Ovary (tissue), 10 donors: ENCODE measurements at places on chromosomes 4 and X. TPM values are rescaled to one million over a fixed set of nuclear protein-coding genes. Genes with fewer than 3 reads are reported as not detected.

The DRD5 gene
- polyA plus RNA-seq, result not detected

The SSX4B gene
- not detected for polyA plus RNA-seq

The PRSS12 gene
- polyA plus RNA-seq, result 1.2 TPM

The TMEM150C gene
- 39.8 TPM for polyA plus RNA-seq

The MAGEA10 gene
- polyA plus RNA-seq, result not detected

The EDA gene
- polyA plus RNA-seq, result 8.4 TPM

The RPL39 gene
- polyA plus RNA-seq, result 5,166 TPM

The ZNF81 gene
- polyA plus RNA-seq, result 1.5 TPM

The AREG gene
- polyA plus RNA-seq, result 6.7 TPM

The IL13RA2 gene
- not detected for polyA plus RNA-seq

The LINC00632 gene
- 2.3 TPM for polyA plus RNA-seq

The EPGN gene
- polyA plus RNA-seq, result 0.40 TPM

DNA sequence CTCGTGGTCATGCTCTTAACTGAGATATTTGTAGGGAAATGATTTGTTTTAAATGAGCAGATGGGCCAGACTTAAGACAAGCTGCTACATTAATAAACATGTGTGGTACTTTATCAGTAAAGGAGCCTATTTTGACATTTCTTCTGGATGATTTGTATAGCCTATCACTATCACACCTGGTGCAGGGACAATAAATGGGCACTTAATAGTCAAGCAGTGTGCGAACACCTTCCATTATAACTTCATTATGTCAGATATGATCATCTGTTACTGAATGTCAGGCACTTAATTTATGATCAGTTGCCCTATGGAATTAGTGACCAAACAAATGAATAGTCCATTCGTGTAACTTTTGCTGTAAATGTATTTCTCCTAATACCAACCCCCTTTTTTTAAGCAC is 628.8 kb downstream of the ADGRL3 start:
- H3K4me3 ChIP-seq, result no peak overlapping the region
- no peaks in the 10 kb centered on the region for H3K27me3 ChIP-seq
- no peaks in the 10 kb centered on the region for H3K36me3 ChIP-seq
- no peaks in the 10 kb centered on the region for H3K4me1 ChIP-seq

- DNase-seq, result no peak
- no peak overlapping the region for H3K4me3 ChIP-seq
- no peaks in the 10 kb centered on the region for H3K27me3 ChIP-seq
- no peaks in the 10 kb centered on the region for H3K4me1 ChIP-seq
Measured at GRCh38 chr4:141913928-141914327, 277.5 kb downstream of the IL15 start.

DNA sequence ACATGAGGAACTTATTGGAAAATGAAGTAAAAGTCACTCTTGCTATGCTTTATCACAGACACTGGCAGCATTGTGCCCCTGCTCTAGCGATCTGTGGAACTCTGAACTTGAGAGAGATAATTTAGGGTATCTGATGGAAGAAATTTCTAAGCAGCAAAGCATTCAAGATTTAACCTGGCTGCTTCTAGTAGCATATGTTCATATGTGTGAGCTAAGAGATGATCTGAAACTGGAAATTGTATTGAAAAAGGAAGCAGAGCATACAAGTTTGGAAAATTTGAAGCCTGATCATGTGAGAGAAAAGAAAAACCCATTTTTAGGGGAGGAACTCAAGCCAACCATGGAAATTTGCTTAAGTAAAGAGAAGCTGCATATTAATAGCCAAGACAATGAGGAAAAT is 657.7 kb downstream of the TRAM1L1 start:
- H3K27me3 ChIP-seq, result no peaks in the 10 kb centered on the region
- H3K27ac ChIP-seq, result no peak overlapping the region
- DNase-seq, result no peak
- no peak overlapping the region for H3K4me3 ChIP-seq
- no peaks in the 10 kb centered on the region for H3K36me3 ChIP-seq
- H3K4me1 ChIP-seq, result no peaks in the 10 kb centered on the region

- H3K4me1 ChIP-seq, result no peaks in the 10 kb centered on the region
- no peak overlapping the region for H3K27ac ChIP-seq
- H3K4me3 ChIP-seq, result no peak overlapping the region
Measured at GRCh38 chr4:4942658-4943057, 76.6 kb downstream of the CYTL1 start.

DNA sequence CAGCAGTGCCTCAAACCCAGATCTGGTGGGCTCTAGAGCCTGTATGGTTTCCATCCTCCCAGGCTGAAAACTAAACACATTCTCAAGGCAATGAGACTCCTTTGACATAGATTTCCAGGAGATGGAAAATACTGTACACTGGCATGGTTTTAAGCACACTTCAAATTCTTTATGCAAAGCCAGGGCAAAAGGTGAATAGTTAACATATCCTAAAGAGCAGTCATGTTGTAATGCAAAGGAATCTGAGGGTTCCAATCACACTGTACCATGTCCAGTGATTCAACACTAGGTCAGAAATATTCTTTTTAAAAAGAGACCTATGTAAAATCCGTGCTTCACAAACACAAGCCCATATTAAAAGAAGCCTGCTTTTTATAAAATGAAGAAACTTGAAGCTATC is 195.3 kb downstream of the QDPR start:
- no peak overlapping the region for H3K27ac ChIP-seq
- H3K4me3 ChIP-seq, result no peak overlapping the region
- H3K27me3 ChIP-seq, result no peaks in the 10 kb centered on the region
- no peak for DNase-seq
- H3K36me3 ChIP-seq, result no peaks in the 10 kb centered on the region

DNA sequence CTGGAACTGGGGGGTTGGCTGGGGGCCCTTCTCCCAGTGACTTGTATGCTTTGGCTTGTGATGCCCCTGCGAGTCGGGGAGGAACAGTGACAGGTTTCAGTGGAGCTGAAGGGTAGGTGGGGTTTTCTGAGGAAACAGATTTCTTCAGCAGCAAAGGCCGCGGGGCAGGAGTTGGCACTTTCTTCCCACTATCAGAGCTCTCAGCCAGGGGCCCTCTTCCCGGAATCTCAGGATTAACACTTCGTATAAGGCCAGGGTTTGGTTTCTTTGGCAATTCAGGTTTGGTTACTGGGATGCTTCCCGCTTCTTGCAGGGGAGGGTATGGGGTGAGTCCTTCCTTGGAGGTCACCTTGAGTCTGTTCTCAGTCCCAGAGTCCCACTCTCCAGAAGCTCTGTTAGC is 75.4 kb downstream of the RPS3A start:
- no peaks in the 10 kb centered on the region for H3K27me3 ChIP-seq
- no peak for DNase-seq
- peak overlapping the region; percentile 55 for H3K27ac ChIP-seq

DNA sequence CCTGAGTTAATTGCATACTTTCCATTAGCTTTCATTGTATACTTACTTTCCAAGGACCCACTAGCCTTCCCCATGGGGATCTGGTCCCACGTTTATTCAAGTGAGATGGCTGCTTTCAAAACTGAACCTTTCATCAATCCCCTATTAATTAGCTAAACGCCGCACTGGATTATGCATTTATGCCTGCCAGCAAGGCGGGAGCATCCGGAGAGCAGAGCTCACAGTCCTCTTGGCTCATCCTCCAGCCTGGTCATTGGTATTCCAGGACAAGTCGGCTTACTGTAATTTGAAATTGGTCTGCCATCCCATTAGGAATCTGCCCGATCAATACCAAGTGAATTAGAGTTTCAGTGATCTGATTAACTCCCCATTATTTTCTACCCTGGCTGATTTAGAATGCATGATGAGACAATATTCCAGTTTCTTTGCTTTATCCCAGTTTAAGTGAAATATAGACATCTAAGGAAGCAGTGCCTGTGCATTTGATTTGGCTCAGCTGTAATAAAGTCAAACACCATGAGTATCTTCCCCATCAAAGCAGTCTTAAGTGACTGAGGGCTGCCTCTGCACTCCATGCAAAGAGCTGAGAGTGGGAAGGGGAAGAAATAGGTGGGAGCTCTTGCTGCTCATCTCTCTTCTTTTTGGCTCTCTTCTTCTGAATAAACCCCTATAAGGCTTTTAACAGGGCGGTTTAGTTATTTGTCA is 411.4 kb downstream of the GPAT3 start:
- H3K27me3 ChIP-seq, result no peaks in the 10 kb centered on the region
- H3K4me1 ChIP-seq, result no peaks in the 10 kb centered on the region
- no peak overlapping the region for H3K27ac ChIP-seq
- no peak for DNase-seq
- no peaks in the 10 kb centered on the region for H3K36me3 ChIP-seq

GRCh38 chr4:5478169-5478568 is 230.2 kb downstream of the EVC2 start:
- no peak overlapping the region for H3K4me3 ChIP-seq
- DNase-seq, result no peak
- no peaks in the 10 kb centered on the region for H3K4me1 ChIP-seq

GRCh38 chr4:6337331-6337935 is 67.8 kb downstream of the WFS1 start:
- H3K4me3 ChIP-seq, result no peak overlapping the region
- no peaks in the 10 kb centered on the region for H3K27me3 ChIP-seq
- no peaks in the 10 kb centered on the region for H3K36me3 ChIP-seq
- no peaks in the 10 kb centered on the region for H3K4me1 ChIP-seq

DNA sequence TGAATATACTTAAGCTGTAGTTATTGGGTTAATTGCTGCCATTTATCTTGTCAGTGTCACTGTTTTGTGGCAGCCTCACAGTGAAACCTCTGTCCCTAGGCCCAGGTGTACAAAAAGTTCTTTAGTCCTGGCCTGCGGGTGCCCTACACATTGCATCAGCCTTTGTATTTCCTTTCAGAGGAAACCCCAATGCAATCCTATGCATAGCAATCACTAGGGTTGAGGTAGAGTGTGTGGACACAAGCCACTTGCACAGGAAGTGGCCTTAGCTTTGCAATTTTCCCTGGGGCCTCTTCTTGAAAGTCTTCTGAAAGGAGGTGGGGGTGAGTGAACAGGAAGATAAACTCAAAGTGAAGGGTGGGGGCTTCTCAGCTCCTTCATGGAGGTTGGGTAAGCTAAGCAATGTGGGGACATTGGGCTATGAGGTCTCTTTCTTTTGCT is 27.8 kb downstream of the VSIG4 start:
- H3K27me3 ChIP-seq, result no peaks in the 10 kb centered on the region
- H3K4me1 ChIP-seq, result no peaks in the 10 kb centered on the region
- no peak for DNase-seq
- no peaks in the 10 kb centered on the region for H3K36me3 ChIP-seq
- no peak overlapping the region for H3K27ac ChIP-seq

GRCh38 chr4:66014146-66014765 is 344.0 kb upstream of the EPHA5 start:
- no peaks in the 10 kb centered on the region for H3K36me3 ChIP-seq
- no peaks in the 10 kb centered on the region for H3K27me3 ChIP-seq
- H3K27ac ChIP-seq, result no peak overlapping the region
- no peaks in the 10 kb centered on the region for H3K4me1 ChIP-seq
- no peak for DNase-seq

DNA sequence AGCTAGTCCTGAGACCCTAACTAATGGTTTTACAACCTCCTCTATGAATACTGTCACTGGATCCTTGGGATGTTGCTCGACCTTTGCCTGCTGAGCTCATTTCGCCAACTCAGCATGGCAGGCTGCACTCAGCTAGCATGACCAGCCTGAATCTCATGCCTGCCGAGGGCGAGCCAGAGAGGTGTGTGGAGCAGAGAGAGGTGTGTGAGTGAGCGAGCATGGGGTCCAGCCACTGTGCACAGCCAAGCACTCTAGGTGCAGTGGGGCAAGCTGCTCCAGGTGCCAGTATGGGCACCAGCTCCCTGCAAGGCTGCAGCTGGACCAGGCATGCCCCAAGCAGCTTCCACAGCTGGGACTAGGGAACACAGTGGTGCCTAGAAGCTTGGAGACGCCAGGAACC is 410.9 kb downstream of the PCDH10 start:
- no peak overlapping the region for H3K27ac ChIP-seq
- no peaks in the 10 kb centered on the region for H3K36me3 ChIP-seq
- H3K4me3 ChIP-seq, result no peak overlapping the region
- H3K27me3 ChIP-seq, result no peaks in the 10 kb centered on the region
- H3K4me1 ChIP-seq, result no peaks in the 10 kb centered on the region

- peaks cover 8% of the 10 kb centered on the region for H3K4me1 ChIP-seq
- no peak for DNase-seq
- no peak overlapping the region for H3K4me3 ChIP-seq
- H3K27me3 ChIP-seq, result no peaks in the 10 kb centered on the region
- no peak overlapping the region for H3K27ac ChIP-seq
Measured at GRCh38 chr4:73451404-73451803, 15.4 kb downstream of the AFP start.

DNA sequence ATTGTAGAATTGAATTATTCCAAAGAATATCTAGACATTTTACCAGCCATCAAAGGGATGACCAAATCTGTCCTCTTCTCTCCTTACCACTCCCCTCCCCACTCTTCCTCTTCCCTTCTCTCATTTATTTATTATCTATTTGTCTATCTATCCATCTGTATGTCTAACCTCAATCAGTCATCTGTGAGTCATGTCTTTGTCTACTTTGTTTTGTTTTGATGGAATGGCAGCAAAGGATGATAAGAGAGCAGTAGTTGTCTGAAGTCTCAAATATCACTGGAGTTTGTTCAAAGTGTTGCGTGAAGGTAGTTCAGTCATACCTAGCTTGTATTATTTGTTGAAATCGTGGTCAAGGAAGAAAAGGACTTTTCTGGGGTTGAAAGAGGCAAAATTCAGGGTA is 34.7 kb upstream of the PGRMC2 start:
- no peaks in the 10 kb centered on the region for H3K4me1 ChIP-seq
- no peaks in the 10 kb centered on the region for H3K36me3 ChIP-seq
- no peak for DNase-seq
- H3K27ac ChIP-seq, result no peak overlapping the region
- no peak overlapping the region for H3K4me3 ChIP-seq

- H3K36me3 ChIP-seq, result no peaks in the 10 kb centered on the region
- H3K4me1 ChIP-seq, result no peaks in the 10 kb centered on the region
- no peak for DNase-seq
- H3K27ac ChIP-seq, result no peak overlapping the region
- H3K27me3 ChIP-seq, result no peaks in the 10 kb centered on the region
Measured at GRCh38 chr4:96375367-96375766, 535.5 kb downstream of the PDHA2 start.

- no peaks in the 10 kb centered on the region for H3K36me3 ChIP-seq
- no peaks in the 10 kb centered on the region for H3K4me1 ChIP-seq
- no peak for DNase-seq
- H3K27ac ChIP-seq, result no peak overlapping the region
Measured at GRCh38 chr4:122364700-122365404, 14.0 kb upstream of the ADAD1 start.

GRCh38 chr4:169485086-169485485 is 127.3 kb downstream of the NEK1 start:
- no peak overlapping the region for H3K4me3 ChIP-seq
- H3K27me3 ChIP-seq, result no peaks in the 10 kb centered on the region
- no peak for DNase-seq
- H3K4me1 ChIP-seq, result no peaks in the 10 kb centered on the region
